Activated CD4-positive, alpha-beta memory T cell treated with anti-CD3 and anti-CD28 coated beads for 36 hours (primary cell): ENCODE measurements at places on chromosomes 1 and 21.

DNA sequence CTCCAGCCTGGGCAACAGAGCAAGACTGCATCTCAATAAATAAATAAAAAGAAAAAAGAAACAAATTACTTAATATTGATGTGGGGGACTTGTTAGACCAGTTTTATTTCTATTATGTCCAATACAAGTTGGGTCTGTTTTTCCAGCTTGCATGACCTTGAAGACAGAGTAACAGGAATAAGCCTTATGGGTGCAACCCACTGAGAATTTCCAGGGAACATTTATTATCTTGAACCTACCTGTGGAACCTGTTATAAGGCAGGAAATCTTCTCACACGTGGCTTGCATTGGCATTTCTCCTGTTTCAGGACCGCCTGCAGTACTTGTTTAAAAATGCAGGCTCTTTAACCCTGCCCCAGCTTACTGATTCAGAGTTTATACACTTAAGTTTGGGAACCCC is 64.0 kb downstream of the ZBTB17 start:
- no peak for DNase-seq

GRCh38 chr21:15289246-15289645 is 224.4 kb upstream of the NRIP1 start:
- DNase-seq, result no peak

DNA sequence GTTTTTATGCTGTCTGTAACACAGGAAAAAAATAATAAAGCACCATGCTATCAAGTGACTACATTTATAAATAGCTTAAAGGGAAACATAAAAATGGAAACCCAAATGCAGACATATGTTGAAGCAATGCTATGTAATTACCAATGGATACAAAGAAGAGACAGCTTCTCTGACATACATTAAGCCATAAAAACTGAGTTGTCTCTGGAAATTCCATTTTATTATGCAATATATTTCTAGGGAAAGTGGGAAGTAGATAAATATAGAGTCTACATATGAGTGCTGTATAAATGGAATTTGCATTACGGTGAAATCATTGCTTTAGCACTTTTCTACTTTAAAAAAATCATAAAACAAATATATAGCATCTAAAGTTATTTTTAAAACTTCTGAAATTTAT is 135.2 kb upstream of the COL11A1 start:
- DNase-seq, result no peak

- DNase-seq, result no peak
Measured at GRCh38 chr1:87872189-87872588, 543.5 kb downstream of the LMO4 start.

DNA sequence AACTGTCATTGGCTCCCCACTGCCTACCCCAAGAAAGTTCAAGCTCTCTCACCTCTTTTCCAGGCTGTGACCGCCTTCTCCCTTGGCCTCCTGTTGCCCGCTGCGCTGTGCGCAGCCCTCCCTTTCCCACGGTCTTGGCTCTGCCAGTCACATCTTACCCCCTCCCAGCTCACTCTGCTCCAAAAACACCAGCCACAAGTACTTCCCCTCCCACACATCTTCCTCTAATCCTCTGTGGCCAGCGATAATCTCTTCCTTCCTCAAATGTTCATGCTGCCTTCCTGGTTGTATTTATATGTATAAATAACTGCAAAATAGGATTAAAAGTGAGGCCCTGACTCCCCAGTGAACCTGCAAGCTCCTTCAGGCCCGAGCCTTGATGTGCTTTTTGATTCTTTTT is 81.8 kb downstream of the AJAP1 start:
- DNase-seq, result no peak

GRCh38 chr1:154910851-154911250 is 25.7 kb downstream of the PMVK start:
- no peak for DNase-seq

GRCh38 chr1:13824626-13825025 is 124.6 kb downstream of the PRDM2 start:
- DNase-seq, result no peak

DNA sequence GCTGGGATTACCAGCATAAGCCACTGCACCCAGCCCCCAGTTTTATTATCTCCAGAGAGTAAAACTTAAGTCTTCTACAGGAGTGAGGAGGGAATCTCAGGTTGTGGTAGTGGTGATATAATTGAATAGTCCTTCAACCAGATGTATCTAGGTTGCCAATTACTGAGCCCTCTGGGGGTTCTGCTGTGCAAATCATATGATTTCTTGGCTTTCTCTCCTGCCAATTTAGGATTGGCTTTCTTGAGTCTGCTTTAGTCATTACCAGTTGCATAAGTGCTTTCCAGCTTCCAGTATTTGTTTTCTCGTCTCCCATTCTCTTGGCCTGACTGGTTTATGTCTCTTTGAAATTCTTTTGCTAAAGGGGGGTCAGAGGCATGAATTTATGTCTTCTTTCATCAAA is 11.1 kb downstream of the CPT2 start:
- DNase-seq, result no peak

GRCh38 chr1:65846866-65847265 is 54.2 kb downstream of the PDE4B start:
- no peak for DNase-seq

GRCh38 chr1:25679171-25679570 is 62.6 kb downstream of the MAN1C1 start:
- DNase-seq, result no peak

- DNase-seq, result no peak
Measured at GRCh38 chr1:32104127-32104526, 3.7 kb upstream of the KPNA6 start.

- DNase-seq, result no peak
Measured at GRCh38 chr1:226344441-226345259, 35.7 kb upstream of the LIN9 start.

- no peak for DNase-seq
Measured at GRCh38 chr1:94670273-94670672, 128.7 kb upstream of the F3 start.

DNA sequence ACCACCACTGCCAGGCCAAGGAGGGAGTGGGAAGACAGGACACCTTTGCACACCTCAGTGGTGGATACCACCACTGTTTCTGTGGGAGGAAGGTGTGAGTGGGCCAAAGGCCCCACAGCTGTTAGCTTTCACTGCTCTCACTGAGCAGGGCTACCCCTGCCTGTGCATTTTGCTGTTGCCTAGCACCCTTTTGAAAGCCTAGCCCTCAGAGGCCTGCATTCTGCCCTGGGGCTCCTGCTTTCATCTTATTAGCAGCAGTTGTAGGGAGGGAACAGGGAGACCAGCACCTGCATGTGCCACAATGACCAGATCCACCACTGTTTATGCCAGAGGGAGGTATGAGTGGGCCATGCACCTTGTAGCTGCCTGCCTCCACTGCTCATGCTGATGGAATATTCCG is 110.9 kb upstream of the C21orf91 start:
- DNase-seq, result no peak

DNA sequence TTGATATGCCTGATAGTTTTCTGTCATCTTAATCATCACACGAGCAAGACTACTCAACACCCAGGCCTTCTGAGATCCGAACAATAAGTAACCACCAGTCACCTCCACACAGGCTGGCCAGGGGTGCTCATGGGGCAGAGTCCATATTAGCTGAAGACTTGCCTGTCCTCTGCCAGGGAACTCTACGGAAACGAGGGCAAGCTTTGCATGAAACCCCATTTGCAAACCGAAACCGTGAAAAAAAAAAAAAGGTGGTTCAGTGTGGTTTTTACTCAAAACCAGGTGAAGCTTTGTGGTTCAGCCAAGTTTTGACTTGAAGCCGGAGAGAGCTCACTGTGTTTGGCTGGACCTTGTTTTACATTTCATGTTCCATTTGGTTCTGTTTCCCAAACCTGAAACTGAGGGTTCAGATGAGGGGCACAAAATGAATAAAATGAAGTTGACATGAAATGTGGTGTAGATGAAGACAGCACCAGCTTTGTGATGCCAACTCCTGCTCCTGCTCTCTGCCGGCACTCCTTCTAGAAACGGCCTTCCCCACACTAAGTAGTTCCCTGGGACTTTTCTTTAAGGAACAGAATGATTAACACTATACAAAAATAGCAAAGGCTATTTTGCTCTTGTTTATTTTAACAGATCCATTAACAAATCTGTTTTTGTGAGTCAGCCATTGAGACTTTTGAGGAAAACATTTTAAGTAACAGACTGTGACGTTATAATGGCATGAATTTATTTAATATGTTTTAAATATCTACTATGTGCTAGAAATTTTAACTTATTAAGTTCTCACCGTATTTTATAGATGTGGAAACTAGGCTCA is 74.7 kb downstream of the RUNX1 start:
- peak; percentile 72 for DNase-seq
